ENCODE measurements at places on chromosomes 11 and 22. TPM values are rescaled to one million over a fixed set of nuclear protein-coding genes. Genes with fewer than 3 reads are reported as not detected.

- H3K4me1 ChIP-seq, result peaks cover 68% of the 10 kb centered on the region
- DNase-seq, result peak; percentile 67
- no peaks in the 10 kb centered on the region for H3K27me3 ChIP-seq
Measured at GRCh38 chr11:93740730-93741093, 583 bp downstream of the TAF1D start.

GRCh38 chr11:102138670-102139069, 28.4 kb downstream of the YAP1 start:
- no peak for DNase-seq
- no peaks in the 10 kb centered on the region for H3K27me3 ChIP-seq
- peak overlapping the region; percentile 57 for H3K27ac ChIP-seq
- H3K4me1 ChIP-seq, result peaks cover 15% of the 10 kb centered on the region
- H3K4me3 ChIP-seq, result no peak overlapping the region

The CARD16 gene
- total RNA-seq, result 79.3 TPM

The PNPLA3 gene
- 4.4 TPM for total RNA-seq

The SYT7 gene
- 2.1 TPM for total RNA-seq

DNA sequence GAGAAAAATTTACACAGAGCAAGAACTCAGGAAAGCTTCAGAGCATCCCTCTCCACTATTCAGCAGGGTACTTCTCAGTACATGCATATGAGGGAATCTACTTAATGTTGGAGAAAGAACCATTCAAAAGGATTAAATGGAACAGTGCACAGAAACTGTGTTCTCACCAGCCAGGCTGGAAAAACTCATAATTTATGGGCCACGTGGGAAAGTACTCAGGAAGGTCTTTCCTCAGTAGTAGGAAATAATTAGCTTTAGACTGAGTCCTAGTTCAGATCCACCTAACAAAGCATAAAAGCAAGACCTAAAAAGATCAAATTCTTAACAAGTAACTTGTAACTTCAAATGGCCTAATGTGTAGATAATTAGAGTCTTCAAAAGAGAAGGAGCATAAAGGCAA, 134.0 kb downstream of the FAM76B start:
- no peaks in the 10 kb centered on the region for H3K4me1 ChIP-seq
- no peaks in the 10 kb centered on the region for H3K36me3 ChIP-seq
- DNase-seq, result no peak
- H3K27ac ChIP-seq, result no peak overlapping the region

DNA sequence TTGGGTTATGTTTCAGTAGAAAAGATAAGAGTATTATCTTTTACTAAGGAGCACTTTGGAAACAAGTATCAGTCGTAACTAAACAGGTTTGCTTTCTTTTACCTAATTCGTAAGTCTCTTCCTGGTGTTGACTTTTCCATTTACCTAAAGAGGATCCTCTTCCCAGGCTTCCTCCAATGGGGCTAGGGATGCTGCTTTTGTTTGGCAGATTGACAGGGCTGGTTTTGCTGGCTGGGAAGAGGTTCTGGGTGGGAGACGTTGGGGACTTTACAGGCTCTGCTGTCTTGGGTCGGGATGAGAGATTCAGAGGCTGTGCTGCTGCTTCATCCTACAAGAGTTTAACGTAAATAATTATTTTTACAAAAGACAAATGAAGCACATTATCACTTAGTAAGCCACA, 306.7 kb downstream of the SOX6 start:
- no peak overlapping the region for H3K4me3 ChIP-seq
- H3K27me3 ChIP-seq, result no peaks in the 10 kb centered on the region
- DNase-seq, result no peak
- H3K4me1 ChIP-seq, result no peaks in the 10 kb centered on the region
- no peak overlapping the region for H3K27ac ChIP-seq

GRCh38 chr22:36734171-36735058, 30.9 kb upstream of the CACNG2 start:
- H3K4me1 ChIP-seq, result no peaks in the 10 kb centered on the region
- DNase-seq, result no peak
- H3K36me3 ChIP-seq, result no peaks in the 10 kb centered on the region
- no peak overlapping the region for H3K27ac ChIP-seq
- no peak overlapping the region for H3K4me3 ChIP-seq

DNA sequence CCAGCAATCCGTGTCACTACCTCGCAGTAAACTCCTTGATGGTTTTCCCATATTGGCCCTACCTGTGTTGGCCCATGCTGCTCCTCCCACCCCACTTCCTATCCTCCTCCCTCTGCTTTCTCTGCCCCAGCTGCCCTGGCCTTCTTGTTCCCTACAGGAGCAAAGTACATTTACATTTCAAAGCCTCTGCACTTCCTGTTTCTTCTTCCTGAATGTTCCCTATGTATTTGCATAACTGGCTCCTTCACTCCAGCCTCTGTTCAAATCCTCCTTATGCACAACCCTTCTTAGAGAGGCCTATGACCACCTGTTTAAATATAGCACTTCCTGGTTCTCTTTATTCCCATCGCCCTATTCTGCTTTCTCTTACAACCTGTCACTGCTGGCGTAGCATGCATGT, 62.2 kb downstream of the PARVA start:
- no peak for DNase-seq
- H3K36me3 ChIP-seq, result peaks cover 3% of the 10 kb centered on the region
- H3K27ac ChIP-seq, result no peak overlapping the region
- no peaks in the 10 kb centered on the region for H3K27me3 ChIP-seq

The LBHD1 gene
- total RNA-seq, result 3.6 TPM

DNA sequence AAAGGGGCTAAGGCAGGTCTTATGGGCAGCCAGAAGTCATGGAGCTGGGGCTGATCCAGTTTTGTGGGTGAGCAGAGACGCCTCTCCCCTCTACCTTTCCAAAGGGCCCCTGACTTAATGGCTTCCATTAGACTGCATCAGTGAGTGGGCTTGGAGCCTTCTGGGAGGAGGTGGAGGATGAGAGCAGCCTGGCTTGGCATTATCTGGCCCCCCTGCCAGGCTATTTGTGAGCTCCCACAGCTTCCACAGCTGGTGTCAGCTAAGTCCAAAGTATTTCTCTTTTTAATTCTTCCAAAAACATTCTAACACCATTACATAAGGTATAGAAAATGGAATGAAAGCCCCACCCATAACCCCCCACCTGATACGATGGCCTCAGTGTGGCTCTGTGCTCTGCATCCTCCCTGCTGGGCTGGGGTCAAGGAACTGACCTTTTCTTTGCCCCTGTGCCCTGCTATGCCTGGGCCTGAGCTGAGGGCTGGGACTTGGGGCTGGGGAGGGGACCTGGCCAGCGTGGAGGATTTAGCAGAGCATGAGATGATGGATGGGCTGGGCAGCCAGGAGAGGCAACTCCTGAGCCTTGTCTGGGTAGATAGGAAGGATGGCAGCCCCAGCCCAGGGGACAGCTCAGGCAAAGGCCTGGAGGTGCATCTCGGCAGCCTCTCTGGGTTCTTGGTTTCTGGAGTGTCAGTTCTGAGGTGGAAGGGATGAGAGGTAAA, 4.0 kb downstream of the AIFM3 start:
- no peak overlapping the region for H3K4me3 ChIP-seq
- H3K27ac ChIP-seq, result no peak overlapping the region
- no peak for DNase-seq

DNA sequence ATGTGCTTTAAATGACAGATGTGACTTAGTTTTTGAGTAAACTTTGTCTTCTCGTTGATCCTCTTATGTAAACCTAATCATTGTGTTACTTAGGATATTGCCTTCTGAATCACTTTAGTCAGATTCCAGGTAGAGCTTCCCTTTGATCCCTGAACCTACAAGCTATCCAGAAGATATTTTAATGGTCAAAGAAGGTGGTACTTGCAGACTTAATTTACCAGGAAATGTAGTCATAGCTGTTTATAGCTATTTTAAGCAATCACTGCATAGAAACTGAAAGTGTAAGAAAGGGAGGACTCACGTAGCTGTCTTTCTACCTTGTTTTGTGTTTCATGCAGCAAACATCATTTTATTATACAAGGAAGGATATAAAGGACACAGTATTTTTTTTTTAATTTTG, 189.5 kb downstream of the DDX10 start:
- no peaks in the 10 kb centered on the region for H3K36me3 ChIP-seq
- peaks cover 7% of the 10 kb centered on the region for H3K4me1 ChIP-seq
- DNase-seq, result no peak
- peak overlapping the region; percentile 15 for H3K4me3 ChIP-seq
- H3K27ac ChIP-seq, result peak overlapping the region; percentile 44

- H3K27ac ChIP-seq, result peak overlapping the region; percentile 35
- H3K27me3 ChIP-seq, result no peaks in the 10 kb centered on the region
- peaks cover 67% of the 10 kb centered on the region for H3K36me3 ChIP-seq
- H3K4me3 ChIP-seq, result no peak overlapping the region
- no peak for DNase-seq
- H3K4me1 ChIP-seq, result peaks cover 73% of the 10 kb centered on the region
Measured at GRCh38 chr11:57316017-57316416, 8.7 kb downstream of the TNKS1BP1 start.

- H3K27ac ChIP-seq, result no peak overlapping the region
- no peak overlapping the region for H3K4me3 ChIP-seq
Measured at GRCh38 chr22:41745968-41746367, 46.7 kb downstream of the MEI1 start.

DNA sequence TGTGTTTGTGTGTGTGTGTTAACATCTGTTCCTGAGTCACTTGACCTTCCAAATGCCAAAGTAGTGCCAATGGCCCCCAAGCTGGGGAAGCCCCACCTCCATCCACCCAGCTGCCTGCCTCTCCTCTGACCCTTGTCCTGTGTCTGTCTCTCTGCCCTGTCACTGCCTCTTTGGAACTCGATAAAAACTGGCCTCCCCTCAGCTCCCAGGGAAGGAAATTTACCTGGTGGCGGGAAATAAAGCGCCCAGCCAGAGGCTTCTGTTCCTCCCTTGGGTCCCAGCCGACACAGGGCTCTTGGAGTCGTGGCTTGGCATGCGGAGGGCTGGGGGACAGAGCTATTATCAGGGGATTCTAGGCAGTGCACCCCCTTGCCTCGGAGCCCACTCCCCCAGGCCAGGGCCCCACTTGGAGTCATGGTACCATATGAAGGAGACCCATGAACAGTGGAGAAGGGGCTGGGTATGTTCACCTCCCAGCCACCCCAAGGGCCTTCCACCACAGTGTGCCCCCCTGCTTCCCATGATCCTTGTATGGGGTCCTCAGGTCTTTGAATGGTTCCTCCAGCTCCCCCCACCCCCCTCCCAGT, 6.2 kb downstream of the KCNC1 start:
- no peak overlapping the region for H3K4me3 ChIP-seq
- no peaks in the 10 kb centered on the region for H3K36me3 ChIP-seq
- H3K27ac ChIP-seq, result no peak overlapping the region
- H3K27me3 ChIP-seq, result no peaks in the 10 kb centered on the region

DNA sequence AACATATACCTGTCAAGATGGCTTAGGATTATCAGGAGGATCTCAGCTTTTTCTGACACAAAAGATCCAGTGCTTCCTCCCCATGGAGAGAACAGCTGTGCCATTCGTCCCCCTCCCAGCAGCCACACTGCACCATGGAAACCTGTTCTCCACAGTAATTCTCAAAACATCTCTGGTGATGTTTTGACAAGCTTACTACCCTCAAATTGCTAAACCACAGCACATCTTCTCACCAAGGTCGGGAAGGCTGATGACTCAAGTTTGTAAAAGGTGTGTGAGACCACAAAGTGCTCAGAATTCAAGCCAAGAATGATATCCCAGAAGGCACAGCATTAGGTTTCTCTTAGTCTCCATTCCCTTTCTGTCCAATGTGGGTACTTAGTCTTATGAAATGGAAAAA, 3.9 kb upstream of the RAB38 start:
- no peaks in the 10 kb centered on the region for H3K4me1 ChIP-seq
- H3K27me3 ChIP-seq, result no peaks in the 10 kb centered on the region
- H3K27ac ChIP-seq, result no peak overlapping the region
- no peak for DNase-seq
- H3K36me3 ChIP-seq, result no peaks in the 10 kb centered on the region
- H3K4me3 ChIP-seq, result no peak overlapping the region

- peaks cover 1% of the 10 kb centered on the region for H3K36me3 ChIP-seq
- no peaks in the 10 kb centered on the region for H3K27me3 ChIP-seq
- peak overlapping the region; percentile 93 for H3K27ac ChIP-seq
Measured at GRCh38 chr11:32092581-32093170, 1.8 kb downstream of the RCN1 start.

DNA sequence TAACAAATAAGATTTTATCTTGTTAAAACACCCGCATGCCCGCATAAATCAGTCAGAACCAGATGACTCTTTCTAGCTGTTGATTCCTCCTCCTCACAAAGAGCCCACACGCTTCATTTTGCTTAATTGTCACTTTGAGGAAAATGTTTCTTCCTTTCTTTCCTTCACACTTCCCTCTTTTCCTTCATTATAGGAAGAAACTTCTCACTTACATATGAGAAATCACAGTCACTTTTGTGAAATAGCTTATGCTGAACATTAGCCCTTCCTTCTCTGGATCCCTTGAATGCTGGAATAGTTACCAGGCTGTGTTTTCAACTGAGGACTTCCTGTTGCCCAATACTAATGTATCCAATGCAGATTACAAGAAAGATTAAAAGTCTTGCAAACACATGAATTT, 5.8 kb downstream of the MS4A6E start:
- H3K4me1 ChIP-seq, result no peaks in the 10 kb centered on the region
- H3K27me3 ChIP-seq, result no peaks in the 10 kb centered on the region
- no peak for DNase-seq

- no peak overlapping the region for H3K4me3 ChIP-seq
- no peak overlapping the region for H3K27ac ChIP-seq
- H3K36me3 ChIP-seq, result no peaks in the 10 kb centered on the region
- DNase-seq, result no peak
- no peaks in the 10 kb centered on the region for H3K4me1 ChIP-seq
- no peaks in the 10 kb centered on the region for H3K27me3 ChIP-seq
Measured at GRCh38 chr11:104487046-104487806, 323.3 kb upstream of the PDGFD start.

- DNase-seq, result no peak
- H3K4me3 ChIP-seq, result no peak overlapping the region
- no peak overlapping the region for H3K27ac ChIP-seq
- H3K36me3 ChIP-seq, result no peaks in the 10 kb centered on the region
- no peaks in the 10 kb centered on the region for H3K27me3 ChIP-seq
- H3K4me1 ChIP-seq, result no peaks in the 10 kb centered on the region
Measured at GRCh38 chr11:28153586-28153985, 45.4 kb downstream of the METTL15 start.

DNA sequence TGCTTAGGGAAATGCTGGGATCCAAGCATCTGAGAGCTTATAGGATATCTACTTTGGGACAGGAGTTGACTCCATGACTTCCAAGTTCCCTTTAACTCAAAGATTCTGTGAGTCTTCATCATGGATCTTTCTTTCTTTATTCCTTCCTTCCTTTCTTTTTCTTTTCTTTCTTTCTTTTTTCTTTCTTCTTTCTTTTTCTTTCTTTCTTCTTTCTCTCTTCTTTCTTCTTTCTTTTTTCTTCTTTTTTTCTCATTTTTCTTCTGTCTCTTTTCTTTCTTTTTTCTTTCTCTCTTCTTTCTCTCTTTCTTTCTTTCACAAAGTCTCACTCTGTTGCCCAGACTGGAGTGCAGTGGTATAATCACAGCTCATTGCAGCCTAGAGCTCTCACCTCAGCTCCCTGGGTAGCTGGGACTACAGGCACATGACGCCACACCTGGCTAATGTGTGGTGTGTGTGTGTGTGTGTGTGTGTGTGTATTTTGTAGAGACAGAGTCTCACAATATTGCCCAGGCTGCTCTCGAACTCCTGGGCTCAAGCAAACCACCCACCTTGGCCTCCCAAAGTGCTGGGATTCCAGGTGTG, 5.4 kb upstream of the MICAL3 start:
- no peak overlapping the region for H3K4me3 ChIP-seq
- no peak overlapping the region for H3K27ac ChIP-seq
- H3K36me3 ChIP-seq, result no peaks in the 10 kb centered on the region
- peaks cover 1% of the 10 kb centered on the region for H3K4me1 ChIP-seq

All from upper lobe of left lung (tissue), 6 donors.